ENCODE measurements at places on chromosomes 12 and 14.
A peak's percentile ranks its signal among the peaks of the same experiment; 100 is the strongest.

GRCh38 chr14:80211153-80212022 is at the start of gene DIO2:
Gene DIO2, minus strand, starts transcription at chr14:80211504. Its CDS starts 32 bp downstream, at chr14:80211472.
- DNase-seq: peak; percentile 27

GRCh38 chr12:68780731-68781130 is 27.2 kb upstream of the MDM2 start:
- DNase-seq: no peak

DNA sequence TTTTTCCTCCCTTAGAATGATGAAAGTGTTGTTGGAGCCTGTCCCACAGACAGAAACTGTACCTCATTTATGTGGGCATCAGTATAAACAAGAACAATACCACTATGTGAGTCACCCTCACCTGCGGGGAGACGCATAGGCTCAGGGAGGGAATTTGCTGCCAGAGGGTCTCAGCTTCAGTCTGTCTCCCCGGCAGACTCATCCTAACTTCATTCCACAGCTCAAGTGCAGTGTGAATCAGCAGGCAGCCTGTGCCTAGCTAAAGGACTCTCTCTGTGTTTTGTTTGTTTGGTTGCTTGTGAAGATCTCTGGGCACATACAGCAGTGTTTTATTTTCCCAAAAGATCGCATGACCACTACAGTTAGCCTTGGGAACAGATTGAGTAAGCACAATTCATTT is 98.9 kb downstream of the PRKCH start:
- DNase-seq: no peak

- no peak for DNase-seq
Observed at GRCh38 chr14:83260751-83261150, 1727.1 kb upstream of the SEL1L start.

GRCh38 chr14:95697764-95698163 is 11.5 kb downstream of the TCL1B start:
- no peak for DNase-seq

DNA sequence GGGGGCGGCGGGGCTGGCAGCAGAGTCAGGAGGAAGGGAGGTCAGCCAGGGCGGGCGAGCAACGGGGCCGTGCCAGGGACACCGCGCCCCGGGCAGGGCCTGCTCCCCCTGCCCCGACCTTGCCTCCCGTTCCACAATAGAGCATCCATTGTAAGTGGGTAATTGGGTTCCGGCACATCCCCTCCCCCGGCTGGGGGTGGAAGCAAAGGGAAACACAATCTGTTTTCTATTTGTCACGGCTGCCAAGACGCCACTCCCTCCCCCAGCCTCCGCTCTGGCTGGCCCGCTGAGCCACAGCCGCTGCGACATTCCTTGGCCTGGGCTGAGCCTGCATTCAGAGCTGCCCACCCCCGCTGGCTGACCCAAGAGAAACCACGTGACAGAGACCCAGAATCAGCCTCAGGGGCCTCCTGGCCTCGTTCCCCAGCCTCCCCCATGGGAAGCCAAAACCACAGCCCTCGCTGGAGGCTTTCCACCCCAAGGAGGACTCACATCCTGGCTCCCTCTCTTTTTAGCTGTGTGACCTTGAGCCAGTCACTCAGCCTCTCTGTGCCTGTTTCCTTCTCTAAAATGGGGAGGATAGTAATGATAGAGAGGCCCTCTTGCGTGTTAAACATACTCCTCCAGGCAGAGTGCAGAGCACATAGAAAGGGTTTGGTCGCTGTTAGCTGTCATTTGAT is 117.6 kb downstream of the SCARB1 start:
- peak; percentile 66 for DNase-seq

GRCh38 chr12:954741-955140 is 5.2 kb upstream of the RAD52 start:
- DNase-seq: no peak

GRCh38 chr12:14959463-14959862 is 1.9 kb downstream of the ARHGDIB start:
- no peak for DNase-seq

- no peak for DNase-seq
Observed at GRCh38 chr12:4117386-4118016, 156.1 kb upstream of the CCND2 start.

GRCh38 chr14:106419376-106419965 is 893.1 kb downstream of the TMEM121 start:
- no peak for DNase-seq

- no peak for DNase-seq
Observed at GRCh38 chr12:98465950-98466602, 49.3 kb upstream of the TMPO start.

Data from AG09309 (cell line).